ENCODE measurements at places on chromosomes 16 and 17.

GRCh38 chr17:2455956-2456355 is 55.1 kb upstream of the MNT start:
- DNase-seq = no peak

GRCh38 chr16:9139965-9140364 is 48.5 kb downstream of the HAPSTR1 start:
- DNase-seq = no peak

- no peak for DNase-seq
These were observed 10.8 kb downstream of the TBC1D26 start for GRCh38 chr17:15742921-15743320.

DNA sequence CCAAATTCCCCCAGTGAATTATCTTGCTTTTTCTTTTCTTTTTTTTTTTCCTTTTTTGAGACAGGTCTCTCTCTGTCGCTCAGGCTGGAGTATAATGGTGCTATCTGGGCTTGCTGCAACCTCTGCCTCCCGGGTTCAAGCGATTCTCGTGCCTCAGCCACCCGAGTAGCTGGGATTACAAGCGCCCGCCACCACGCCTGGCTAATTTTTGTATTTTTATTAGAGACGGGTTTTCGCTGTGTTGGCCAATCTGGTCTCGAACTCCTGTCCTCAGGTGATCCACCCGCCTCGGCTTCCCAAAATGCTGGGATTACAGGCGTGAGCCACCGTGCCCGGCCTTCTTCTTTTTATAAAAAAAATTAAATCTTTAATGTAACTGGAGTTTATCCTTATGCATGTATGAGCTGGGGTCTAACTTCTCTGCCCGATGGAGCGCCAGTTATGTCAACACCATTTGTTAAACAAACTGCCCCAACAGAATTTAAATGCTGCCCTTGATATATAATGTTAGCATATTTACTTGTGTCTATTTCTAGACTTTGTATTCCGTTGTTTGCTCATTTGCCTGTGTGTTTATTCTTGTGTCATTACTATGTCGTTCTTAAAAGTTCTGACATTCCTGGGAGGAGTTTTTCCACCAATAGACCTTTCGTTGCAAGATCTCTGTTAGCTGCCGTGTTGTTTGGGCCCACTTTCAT is 535 bp upstream of the AURKB start:
- no peak for DNase-seq

GRCh38 chr17:43418441-43419374 is 19.9 kb downstream of the ARL4D start:
- no peak for DNase-seq

DNA sequence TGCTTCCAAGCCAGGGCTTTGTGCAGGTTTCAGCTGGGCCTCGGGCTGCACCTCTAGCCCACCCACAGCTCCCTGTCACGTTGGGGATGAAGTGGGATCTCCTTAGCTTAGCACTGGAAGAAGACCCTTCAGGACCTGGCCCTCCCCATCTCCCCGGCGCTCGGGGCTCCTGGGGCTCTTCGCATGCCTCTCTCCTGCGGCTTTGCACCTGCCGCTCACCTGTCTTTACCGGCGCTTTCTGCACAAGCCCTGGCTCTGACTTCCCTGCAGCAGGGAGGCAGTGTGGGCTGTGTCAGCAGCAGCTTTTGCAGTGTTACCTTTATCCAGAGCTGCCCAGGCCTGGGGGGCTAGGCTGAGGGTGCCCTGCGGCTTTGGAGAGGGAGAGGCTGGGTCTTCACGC is 52.3 kb downstream of the NT5M start:
- no peak for DNase-seq

GRCh38 chr17:64083563-64084085 is 46.3 kb downstream of the ERN1 start:
- DNase-seq = no peak

- DNase-seq = no peak
These were observed 11.8 kb upstream of the STAC2 start for GRCh38 chr17:39237586-39237985.

GRCh38 chr16:17017442-17017841 is 453.3 kb downstream of the XYLT1 start:
- DNase-seq = no peak

GRCh38 chr16:87344931-87345631 is 27.9 kb upstream of the C16orf95 start:
- peak; percentile 35 for DNase-seq

- no peak for DNase-seq
These were observed 44.9 kb downstream of the DNAH17 start for GRCh38 chr17:78532311-78532710.

GRCh38 chr16:54657058-54657708 is 273.5 kb upstream of the IRX5 start:
- no peak for DNase-seq
